ENCODE measurements at places on chromosomes 2 and 18.
A peak's percentile ranks its signal among the peaks of the same experiment; 100 is the strongest.

GRCh38 chr2:22481486-22482259, 903.3 kb upstream of the KLHL29 start:
- H3K36me3 ChIP-seq, result no peaks in the 10 kb centered on the region
- no peak overlapping the region for H3K4me3 ChIP-seq
- no peak overlapping the region for H3K27ac ChIP-seq

DNA sequence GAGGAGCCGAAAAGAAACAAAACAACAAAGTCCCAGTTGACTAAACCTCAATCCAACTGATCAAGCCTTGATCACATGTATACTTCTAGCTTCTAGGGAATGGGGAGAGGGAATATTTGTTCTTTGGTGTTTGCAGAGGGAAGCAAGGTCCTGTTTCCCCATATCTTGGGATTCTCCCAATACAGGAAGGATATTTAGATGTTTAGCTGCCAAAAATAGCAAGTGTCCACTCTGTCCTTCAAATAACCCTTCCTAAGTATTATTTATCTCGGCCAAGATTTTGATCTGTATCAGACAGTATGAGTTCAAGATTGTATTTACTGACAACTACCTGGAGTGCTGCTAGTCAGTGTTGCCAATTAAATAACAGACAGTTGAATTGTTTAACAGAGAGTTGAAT, 55.5 kb downstream of the TBR1 start:
- no peaks in the 10 kb centered on the region for H3K4me1 ChIP-seq
- H3K4me3 ChIP-seq, result no peak overlapping the region
- no peak for DNase-seq
- H3K27me3 ChIP-seq, result no peaks in the 10 kb centered on the region
- no peaks in the 10 kb centered on the region for H3K36me3 ChIP-seq
- no peak overlapping the region for H3K27ac ChIP-seq

- H3K4me1 ChIP-seq, result no peaks in the 10 kb centered on the region
- no peaks in the 10 kb centered on the region for H3K27me3 ChIP-seq
- H3K27ac ChIP-seq, result no peak overlapping the region
- no peaks in the 10 kb centered on the region for H3K36me3 ChIP-seq
- DNase-seq, result no peak
Measured at GRCh38 chr2:223114170-223114569, 62.2 kb downstream of the KCNE4 start.

GRCh38 chr18:48866028-48866733, 84.6 kb downstream of the SMAD7 start:
- no peak overlapping the region for H3K4me3 ChIP-seq
- peaks cover 14% of the 10 kb centered on the region for H3K4me1 ChIP-seq
- no peak overlapping the region for H3K27ac ChIP-seq
- H3K36me3 ChIP-seq, result no peaks in the 10 kb centered on the region
- H3K27me3 ChIP-seq, result no peaks in the 10 kb centered on the region
- DNase-seq, result no peak

DNA sequence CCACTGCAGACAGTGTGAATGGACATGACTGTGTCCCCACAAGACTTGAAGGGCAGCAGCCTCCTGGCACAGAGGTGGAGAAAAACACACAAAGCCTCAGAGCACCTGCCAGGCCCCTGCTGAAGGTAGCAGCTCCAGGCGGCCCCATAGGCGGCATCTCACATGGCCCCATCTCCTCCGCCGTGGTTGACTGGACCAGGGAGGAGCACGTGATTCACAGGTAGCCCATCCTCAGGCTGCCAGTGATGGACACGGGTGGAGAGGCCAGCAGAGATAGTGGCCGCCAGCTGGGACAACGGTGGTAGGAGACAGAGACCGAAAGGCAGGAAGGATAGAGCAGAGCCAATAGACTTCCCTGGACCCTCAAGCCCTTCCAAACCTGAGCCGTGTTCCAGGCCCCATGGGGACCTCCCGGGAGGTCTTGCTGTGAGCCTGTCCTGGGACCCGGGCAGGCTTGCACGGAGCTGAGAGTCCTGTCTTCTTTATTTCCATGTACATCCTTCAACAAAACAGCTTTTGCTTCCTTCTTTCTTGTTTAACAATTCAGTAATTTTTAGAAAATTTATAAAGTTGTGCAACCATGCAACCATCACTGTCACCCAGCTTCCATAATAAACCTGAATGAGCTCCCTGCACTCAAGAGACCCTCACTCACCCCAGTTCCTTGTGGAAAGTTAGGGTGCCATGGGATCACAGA, 26.9 kb downstream of the GPR55 start:
- no peak overlapping the region for H3K4me3 ChIP-seq
- no peaks in the 10 kb centered on the region for H3K27me3 ChIP-seq
- H3K4me1 ChIP-seq, result peaks cover 16% of the 10 kb centered on the region
- DNase-seq, result no peak
- no peaks in the 10 kb centered on the region for H3K36me3 ChIP-seq

DNA sequence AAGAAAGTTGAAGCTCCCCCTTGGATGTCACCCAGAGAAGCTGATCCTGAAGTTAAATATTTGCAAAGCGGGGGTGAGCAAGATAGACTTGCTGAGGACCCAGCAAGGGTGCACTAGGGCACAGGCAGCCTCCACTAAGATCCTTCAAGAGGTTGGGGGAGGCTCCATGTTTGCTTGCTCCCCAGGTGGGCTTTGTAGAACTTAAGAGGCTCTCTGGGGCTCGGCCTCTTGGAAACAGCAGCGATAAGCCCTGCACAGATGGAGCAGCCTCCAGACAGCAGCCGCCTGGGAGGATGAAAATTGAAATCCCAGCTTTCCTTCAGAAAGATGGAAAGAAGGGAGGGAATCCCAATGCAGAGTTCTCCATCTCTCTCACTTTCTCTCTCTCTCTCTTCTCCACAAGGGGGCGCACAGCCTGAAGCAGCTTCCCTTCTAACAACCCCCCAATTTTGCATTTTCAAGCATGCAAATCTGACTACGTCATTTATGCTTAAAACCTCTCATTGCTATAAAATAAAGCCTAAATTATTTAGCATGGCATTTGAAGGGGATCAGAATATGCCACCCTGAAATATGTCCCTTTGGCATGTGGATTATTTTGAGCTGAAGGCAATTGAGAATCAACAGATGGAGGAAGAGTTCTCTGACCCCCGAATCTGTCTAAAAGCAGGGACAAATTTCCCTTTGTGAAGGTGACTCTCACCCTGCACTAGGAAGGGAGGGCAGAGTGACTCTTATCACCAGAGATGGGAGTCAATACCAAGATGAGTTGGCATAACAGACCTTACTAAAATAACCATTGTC, 185.7 kb upstream of the KLHL29 start:
- H3K36me3 ChIP-seq, result no peaks in the 10 kb centered on the region
- no peak overlapping the region for H3K4me3 ChIP-seq
- DNase-seq, result no peak
- H3K27me3 ChIP-seq, result no peaks in the 10 kb centered on the region

DNA sequence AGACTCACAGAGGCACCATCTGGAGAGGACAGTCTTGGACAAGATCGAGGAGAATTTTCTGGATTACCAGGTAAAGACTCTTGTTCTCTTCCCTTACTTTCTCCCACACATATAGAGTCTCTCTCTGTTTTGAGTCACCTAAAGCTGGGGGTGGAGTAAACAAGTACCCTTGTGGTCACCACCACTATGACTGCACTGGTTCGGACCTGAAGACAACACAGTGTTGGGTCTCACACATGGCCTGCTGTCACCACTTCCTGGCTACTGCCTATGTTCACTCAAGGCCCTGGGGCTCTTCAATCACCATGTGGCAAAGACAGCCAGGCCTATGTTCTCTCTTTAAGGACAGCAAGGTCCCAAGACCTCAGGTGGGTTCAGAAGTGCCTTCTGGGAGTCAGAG, 253.3 kb upstream of the VRK2 start:
- H3K4me3 ChIP-seq, result no peak overlapping the region
- no peaks in the 10 kb centered on the region for H3K4me1 ChIP-seq
- DNase-seq, result no peak
- no peak overlapping the region for H3K27ac ChIP-seq
- H3K36me3 ChIP-seq, result no peaks in the 10 kb centered on the region

- no peaks in the 10 kb centered on the region for H3K36me3 ChIP-seq
- DNase-seq, result no peak
- no peaks in the 10 kb centered on the region for H3K4me1 ChIP-seq
- no peak overlapping the region for H3K27ac ChIP-seq
- no peak overlapping the region for H3K4me3 ChIP-seq
Measured at GRCh38 chr18:52484977-52485376, 145.0 kb downstream of the DCC start.

DNA sequence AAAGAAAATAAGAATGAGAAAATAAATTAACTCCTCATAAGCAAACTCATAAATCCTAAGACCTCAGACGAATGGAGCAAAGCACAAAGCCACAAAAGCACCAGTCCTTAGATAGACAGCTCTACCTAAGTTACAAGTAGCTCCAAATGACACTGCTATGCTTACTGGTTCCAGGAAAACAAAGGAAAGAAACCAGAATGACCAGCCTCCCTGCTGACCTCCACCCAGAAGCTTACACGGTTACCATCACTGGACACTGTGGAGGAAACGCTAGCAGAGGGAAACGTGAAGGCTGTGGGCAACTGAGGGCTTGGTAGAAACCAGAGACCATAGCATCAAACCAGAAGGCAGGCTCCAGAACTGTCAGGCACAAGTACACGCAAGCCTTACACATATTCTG, 67.8 kb downstream of the STK39 start:
- DNase-seq, result no peak
- H3K27ac ChIP-seq, result no peak overlapping the region
- peaks cover 7% of the 10 kb centered on the region for H3K4me1 ChIP-seq
- no peak overlapping the region for H3K4me3 ChIP-seq
- peaks cover 3% of the 10 kb centered on the region for H3K36me3 ChIP-seq

DNA sequence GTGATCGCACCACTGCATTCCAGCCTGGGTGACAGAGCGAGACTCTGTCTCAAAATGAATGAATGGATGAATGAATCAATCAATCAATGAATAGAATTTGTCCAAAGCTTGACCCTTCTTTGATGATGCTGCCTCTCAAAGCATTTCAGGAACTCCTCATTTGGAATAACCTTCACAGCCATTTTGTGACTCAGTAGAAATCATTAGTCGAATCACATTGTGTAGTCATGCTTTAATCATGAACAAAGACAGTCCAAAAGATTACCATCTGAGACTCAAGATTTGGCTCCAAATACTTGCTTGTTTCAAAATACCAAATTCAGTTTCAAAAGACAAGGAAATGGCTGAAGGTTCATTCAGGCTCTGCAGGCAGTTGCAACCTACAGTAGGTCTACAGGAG, 83.1 kb downstream of the VWA3B start:
- no peaks in the 10 kb centered on the region for H3K4me1 ChIP-seq
- H3K27me3 ChIP-seq, result no peaks in the 10 kb centered on the region
- no peak overlapping the region for H3K27ac ChIP-seq

- no peak overlapping the region for H3K4me3 ChIP-seq
- H3K4me1 ChIP-seq, result no peaks in the 10 kb centered on the region
- no peak for DNase-seq
- no peak overlapping the region for H3K27ac ChIP-seq
- no peaks in the 10 kb centered on the region for H3K27me3 ChIP-seq
Measured at GRCh38 chr2:134508391-134508790, 210.4 kb downstream of the TMEM163 start.

DNA sequence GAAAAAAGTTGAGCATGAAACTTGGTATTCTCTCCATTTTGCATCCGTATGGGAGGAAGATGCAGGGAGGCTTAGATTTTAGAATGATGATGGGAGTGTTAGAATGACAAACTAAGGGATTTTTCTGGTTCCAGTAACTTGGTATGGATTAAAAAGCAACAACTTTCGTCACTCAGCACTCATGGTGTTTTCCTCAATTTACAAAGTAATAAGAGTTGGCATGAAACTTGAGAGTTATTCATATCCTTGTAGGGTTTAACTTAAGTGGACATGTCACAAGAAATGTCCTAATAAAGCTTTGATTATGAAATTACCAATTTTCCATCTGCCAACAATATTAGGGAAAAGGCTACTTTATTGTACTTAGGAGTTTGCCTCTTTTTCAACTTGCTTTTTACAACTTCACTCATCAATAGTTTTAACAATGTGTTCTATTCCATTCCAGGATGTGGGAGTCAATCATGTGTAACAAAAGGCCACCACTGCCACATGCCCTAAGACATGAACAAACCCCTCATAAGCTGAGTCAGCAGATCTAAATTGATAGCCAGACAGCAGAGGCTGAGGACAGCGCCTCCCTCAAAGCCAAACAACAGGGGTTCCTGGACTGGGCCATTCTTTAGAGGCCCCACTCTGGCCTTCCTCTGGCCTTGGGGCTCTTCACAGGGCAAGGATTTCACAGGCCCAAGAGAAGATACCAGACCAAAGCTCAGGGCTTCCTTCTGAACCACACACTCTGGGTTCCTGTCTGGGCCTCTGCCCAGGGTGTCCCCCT, 265.8 kb downstream of the TNS1 start:
- no peak overlapping the region for H3K27ac ChIP-seq
- H3K4me3 ChIP-seq, result no peak overlapping the region
- DNase-seq, result no peak
- H3K27me3 ChIP-seq, result no peaks in the 10 kb centered on the region

GRCh38 chr2:190843890-190844699, 36.5 kb upstream of the GLS start:
- H3K27me3 ChIP-seq, result no peaks in the 10 kb centered on the region
- H3K27ac ChIP-seq, result no peak overlapping the region
- peak; percentile 12 for DNase-seq
- H3K4me3 ChIP-seq, result no peak overlapping the region
- no peaks in the 10 kb centered on the region for H3K36me3 ChIP-seq
- H3K4me1 ChIP-seq, result no peaks in the 10 kb centered on the region

DNA sequence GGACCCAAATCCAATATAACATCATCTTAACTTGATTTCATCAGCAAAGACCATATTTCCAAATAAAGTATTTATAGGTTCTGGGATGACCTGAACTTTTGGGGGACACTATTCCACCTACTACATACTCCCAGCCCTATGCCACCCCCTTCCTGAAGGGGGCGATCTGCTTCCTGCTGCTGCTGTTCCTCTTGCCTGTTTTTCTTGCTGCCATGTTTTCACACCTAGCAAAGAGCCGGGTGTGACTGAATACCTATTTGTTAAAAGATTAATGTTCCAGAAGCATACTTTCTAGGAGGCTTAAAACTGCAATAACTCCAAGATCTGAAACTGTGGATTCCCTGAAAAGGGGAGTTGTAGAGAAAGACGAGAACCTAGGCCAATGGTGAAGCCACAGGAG, 89.7 kb downstream of the ICOS start:
- H3K27ac ChIP-seq, result no peak overlapping the region
- H3K27me3 ChIP-seq, result no peaks in the 10 kb centered on the region
- H3K4me3 ChIP-seq, result no peak overlapping the region
- H3K36me3 ChIP-seq, result no peaks in the 10 kb centered on the region
- no peak for DNase-seq

DNA sequence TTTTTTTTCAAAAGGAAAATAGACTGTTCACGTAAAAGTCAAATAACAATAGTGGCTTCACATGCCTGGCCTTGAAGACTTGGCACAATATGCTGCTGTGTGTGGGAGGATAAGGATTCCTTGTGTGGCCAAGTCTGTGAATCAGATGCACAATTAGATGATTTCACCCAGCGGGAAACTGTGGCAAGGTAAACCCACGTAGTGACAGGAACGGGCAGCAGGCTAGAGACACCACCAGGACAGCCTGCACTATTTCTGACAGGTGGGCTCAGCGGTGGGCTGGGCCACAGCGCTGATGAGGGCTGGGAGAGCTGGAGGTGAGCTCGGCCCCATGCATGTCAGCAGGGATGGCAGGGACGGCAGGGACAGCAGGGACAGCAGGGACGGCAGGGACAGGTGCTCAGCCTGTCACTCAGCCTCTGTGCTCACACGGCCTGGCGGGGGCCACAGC, 21.6 kb downstream of the SNORC start:
- H3K27ac ChIP-seq, result no peak overlapping the region
- no peaks in the 10 kb centered on the region for H3K4me1 ChIP-seq
- no peaks in the 10 kb centered on the region for H3K27me3 ChIP-seq
- no peak for DNase-seq
- no peak overlapping the region for H3K4me3 ChIP-seq
- no peaks in the 10 kb centered on the region for H3K36me3 ChIP-seq
